M059J (cell line): ENCODE measurements at places on chromosomes 3 and 15. TPM values are rescaled to one million over a fixed set of nuclear protein-coding genes. Genes with fewer than 3 reads are reported as not detected.

GRCh38 chr15:91308855-91309254 is 208.8 kb downstream of the SV2B start:
- no peak for DNase-seq

- no peak for DNase-seq
Observed at GRCh38 chr15:90990446-90990845, 3.9 kb downstream of the PRC1 start.

DNA sequence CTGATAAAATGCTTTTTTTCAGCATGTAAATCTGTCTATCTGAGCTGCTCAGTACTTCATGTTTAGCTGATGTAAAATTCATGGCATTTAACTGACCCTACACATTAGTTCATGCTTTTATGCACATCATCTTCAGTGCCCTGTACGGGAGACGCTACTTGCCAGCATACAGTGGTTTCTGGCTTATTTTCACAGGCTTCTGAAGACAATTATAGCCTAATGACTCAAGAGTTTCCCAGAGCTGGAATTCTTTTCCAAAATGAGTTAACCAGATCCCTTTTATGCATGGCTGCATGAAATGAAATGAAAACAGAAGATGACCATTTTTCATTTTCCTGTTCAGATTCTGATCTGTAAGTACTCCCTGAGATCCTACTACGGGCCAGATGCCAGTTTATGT is 1061.5 kb downstream of the ROBO2 start:
- peak; percentile 64 for DNase-seq

DNA sequence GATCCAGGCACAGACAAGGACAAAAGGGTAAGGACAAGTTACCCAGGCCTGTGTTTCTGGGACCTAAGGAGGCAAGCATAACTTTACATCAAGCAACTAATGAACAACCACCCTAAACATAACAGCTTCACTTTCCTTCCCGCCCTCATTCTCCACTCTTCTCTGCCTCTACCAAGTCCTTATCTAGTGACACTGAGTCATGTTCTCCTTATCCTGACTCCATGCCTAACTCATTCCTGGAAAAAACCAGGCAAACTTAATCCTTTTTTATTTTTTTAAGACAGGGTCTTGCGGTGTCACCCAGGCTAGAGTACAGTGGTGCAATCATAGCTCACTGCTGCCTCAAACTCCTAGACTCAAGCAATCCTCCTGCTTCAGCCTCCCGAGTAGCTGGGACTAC is 44.5 kb downstream of the TMEM44 start:
- peak; percentile 23 for DNase-seq

- peak; percentile 45 for DNase-seq
Observed at GRCh38 chr15:98943601-98944151, 63.9 kb downstream of the PGPEP1L start.

DNA sequence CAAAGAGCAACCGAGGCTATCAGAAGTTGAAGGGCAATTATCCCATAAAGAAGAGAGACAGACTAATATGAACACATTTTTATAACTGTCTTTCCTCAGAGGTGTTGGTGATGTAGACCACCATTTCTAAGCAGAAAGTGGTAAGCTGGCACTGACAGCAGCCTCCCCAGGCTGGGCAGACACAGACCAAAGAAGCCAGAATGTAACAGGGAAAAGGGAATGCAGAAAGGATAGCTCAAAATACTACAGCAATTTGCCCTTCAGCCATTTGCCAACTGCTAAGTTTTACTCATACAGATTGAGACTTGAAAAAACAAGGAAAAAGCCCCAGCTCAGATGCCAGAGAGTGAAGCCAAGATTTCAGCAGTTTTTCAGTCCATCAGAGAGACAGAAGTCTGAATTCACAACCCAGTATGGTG is 73.5 kb upstream of the ABI3BP start:
- peak; percentile 86 for DNase-seq

GRCh38 chr3:171348121-171348520 is 112.1 kb downstream of the TNIK start:
- DNase-seq: peak; percentile 35

- peak; percentile 64 for DNase-seq
Observed at GRCh38 chr15:61227269-61227949, 1.7 kb downstream of the RORA start.

GRCh38 chr3:180680097-180680430 is 775 bp upstream of the CCDC39 start:
- DNase-seq: peak; percentile 56

GRCh38 chr3:61646851-61647525 is 85.6 kb downstream of the PTPRG start:
- no peak for DNase-seq

GRCh38 chr15:82810061-82810889 is 847 bp downstream of the WHAMM start:
- DNase-seq: peak; percentile 57

GRCh38 chr3:159418571-159419526 is 569.8 kb upstream of the IL12A start:
- DNase-seq: peak; percentile 94

- peak; percentile 54 for DNase-seq
Observed at GRCh38 chr15:85421116-85421925, 40.9 kb downstream of the AKAP13 start.

DNA sequence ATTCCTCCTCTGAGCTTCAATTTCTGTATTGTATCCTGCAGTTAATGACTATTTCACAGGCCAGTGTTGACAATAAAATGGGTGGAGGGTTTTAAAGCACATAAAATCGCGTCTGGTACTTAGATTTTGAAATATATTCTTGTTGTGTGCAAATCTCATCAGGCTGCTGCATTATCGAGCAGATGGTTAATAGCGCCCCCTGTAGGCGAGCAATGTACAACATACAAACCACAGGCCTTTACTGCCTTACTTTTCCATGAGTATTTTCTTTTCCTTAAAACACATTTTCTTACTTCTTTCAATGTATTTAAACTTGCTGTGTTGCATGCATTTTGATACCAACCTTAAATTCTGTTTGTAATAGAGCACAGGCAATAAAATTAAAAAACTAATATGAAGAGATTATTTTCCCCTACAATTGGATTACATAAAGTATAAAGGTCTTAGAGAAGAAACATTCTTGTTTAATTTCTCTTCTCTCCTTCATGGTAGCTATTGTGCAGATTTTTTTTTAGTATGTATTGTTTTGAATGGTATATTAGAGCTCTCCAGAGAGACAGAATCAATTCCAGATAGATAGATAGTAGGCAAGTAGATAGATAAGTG is 608.4 kb downstream of the CADM2 start:
- DNase-seq: no peak

GRCh38 chr3:142275856-142276255 is 50.5 kb upstream of the GK5 start:
- DNase-seq: peak; percentile 82

- no peak for DNase-seq
Observed at GRCh38 chr15:68375191-68375631, 56.8 kb downstream of the ITGA11 start.

- no peak for DNase-seq
Observed at GRCh38 chr3:58888087-58888486, 161.7 kb downstream of the CFAP20DC start.

The B3GALNT1 gene
- total RNA-seq: 52.8 and 55.3 TPM in 2 replicates

The NEO1 gene
- total RNA-seq: 7.3 and 16.1 TPM in 2 replicates

The PDCD10 gene
- 97.1 and 140 TPM in 2 replicates for total RNA-seq
